ENCODE measurements at places on chromosomes 5 and 9.

DNA sequence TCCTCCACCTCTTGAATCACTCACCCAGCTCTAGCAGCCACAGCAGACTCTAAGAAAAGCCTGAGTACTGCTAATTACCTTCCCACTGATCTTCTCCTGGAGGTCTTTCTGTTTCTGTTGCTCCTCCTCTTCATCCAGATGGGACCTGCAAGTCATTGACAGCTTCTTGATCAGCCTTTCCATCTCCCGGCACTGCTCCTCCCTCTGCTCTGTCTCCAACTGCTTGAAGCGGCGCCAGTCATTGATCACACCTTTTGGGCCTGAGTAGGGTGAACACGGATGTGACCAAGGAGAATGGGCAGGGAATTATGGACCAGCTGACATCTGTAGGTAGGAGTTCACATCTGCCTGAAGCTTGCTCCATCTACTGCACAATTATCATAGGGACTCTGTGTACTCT lies 5.5 kb downstream of the PDCL start:
- DNase-seq = no peak

- no peak for DNase-seq
Observed at GRCh38 chr9:83012168-83012921, 50.6 kb downstream of the RASEF start.

DNA sequence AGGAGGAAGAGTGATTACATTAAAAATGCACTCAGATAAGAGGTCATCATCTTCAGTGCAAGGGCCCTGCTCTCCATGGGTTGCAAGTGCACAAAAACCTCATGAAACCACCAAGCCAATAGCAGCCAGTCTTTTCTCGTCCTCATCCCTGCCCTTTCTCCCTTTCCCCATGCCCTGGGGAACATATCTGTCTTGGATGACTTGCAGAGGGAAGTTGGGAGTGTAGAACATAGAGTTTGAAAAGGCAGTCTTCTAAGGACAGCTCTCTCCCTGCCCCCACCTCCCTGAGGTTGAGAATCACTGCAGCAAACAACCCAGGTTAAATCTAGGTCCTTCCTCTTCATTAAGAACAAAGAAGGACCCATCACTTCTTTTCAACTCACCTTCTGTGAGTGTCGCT lies 22.0 kb downstream of the DDX31 start:
- DNase-seq = no peak

DNA sequence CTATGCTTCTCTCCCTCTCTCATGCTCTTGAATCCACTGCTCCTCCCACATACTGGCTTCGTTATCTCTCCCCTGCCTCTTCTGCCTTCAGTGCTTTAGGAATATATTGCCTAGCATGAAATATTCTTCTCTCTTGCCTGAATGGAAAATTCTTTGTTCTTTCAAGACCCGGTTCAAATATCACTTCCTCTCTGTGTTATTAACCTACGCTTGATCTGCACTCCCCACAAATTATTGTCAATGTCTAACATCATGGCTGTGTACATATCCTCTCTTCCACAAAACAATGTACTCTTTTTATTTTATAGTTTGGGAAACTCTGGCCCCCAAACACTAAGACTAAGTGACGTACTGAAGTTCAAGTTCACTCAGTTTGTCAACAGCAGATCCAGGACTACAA lies 211.0 kb downstream of the SEC61B start:
- no peak for DNase-seq

GRCh38 chr9:70411930-70412831 lies 2.3 kb downstream of the KLF9 start:
- DNase-seq = peak; percentile 59

GRCh38 chr9:101465326-101465915 lies 29.8 kb upstream of the ALDOB start:
- DNase-seq = no peak

GRCh38 chr5:94080390-94080789 lies 339.0 kb upstream of the POU5F2 start:
- no peak for DNase-seq

- no peak for DNase-seq
Observed at GRCh38 chr5:1090538-1090937, 21.3 kb downstream of the SLC12A7 start.

DNA sequence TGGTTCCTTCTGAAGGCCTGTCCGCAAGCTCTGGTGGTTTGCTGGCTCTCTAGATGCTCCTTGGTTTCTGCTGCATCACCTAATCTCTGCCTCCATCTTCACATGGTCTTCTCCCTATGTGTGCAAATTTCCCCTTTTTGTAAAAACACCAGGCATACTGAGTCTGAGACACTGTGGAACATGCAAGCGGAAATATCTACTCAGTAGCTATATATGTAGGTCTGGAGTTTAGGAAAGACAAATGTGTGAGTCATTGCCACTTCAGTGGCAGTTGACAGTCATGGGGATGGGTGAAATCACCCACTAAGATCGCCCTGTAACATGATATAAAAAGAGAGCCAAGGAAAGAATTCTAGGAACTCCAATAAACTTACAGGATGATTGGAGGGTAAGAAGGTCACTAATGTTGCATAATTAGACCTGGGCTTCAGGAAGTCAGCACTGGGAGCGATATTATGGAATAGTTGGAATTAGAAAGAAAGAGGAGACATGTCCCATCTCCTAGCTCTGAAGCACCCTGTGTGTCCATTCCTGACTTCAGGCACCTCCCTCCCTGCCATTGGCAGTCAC lies 22.7 kb upstream of the UBLCP1 start:
- DNase-seq = no peak

DNA sequence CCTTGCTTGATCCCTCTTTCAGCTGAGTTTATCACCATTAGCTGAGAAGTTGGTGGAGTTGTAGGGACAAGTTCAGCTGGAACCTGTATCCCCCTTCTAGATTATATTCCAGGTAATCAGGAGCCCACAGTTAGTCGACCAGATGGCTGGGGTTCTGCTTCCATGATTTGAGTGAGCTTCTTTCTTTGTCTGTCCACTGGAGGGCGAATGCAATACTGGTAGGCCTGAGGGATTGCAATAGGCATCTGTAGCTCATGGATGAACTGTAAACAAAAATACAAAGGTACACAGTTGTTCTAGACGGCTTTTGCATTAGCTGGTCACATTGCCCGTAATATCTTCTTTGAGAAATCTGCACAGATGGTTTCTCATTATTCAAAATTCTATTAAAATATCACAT lies 88.9 kb downstream of the PCSK5 start:
- DNase-seq = no peak

DNA sequence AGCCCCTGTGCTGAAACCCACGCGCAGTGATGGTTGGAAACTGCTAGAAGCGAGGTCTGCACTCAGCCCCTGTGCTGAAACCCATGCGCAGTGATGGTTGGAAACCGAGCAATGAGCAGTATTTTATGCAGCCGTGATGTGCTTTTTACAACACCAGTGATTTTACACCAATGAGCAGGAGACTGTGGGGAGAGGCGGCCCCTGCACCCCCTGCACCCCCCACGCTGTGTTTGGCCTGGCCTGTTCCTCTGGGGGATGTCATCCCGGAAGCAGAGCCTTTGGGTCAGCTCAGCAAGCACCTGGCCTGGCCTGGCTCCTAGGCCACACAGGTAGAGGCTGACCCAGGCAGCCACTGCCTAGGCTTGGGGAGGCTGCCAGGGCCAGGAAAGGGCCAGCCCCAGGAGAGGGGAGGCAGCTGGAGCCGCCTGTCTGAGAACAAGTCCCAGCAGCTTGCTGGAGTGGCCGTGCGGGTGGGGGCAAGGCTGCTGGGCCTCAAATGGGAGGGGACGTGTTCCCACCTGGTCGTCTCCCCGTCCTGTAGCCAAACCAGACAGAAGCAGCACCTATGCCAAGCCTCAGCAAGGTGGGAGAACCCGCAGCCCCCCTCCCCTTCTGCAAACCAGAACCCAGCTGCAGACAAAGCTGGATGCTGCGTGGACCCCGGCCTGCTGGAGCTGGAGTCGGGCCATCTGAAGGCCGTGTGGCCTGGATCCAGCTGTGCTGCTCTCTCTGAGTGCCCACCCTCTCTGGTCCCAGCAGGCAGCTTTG lies 46.8 kb downstream of the DBH start:
- no peak for DNase-seq

DNA sequence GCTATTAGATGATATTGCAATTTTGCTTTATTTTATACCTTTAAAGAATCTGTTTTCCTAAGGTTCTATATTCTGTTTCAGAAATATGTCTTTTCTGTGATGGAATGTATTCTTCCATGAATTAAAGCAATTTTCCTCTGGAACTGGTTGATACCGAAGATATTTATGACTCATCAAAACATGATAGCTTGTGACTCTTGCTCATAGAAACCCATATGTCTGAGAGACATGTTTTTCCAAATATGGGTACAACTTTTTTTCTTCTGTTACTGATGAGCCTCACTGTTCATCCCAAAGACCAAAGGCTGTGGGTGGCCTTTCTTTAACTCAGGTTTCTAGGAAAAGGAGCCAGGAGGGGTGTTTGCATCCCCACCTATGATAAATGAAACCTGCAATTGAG lies 126.1 kb upstream of the PAPPA start:
- no peak for DNase-seq

GRCh38 chr5:542319-543311 lies 18.4 kb upstream of the SLC9A3 start:
- no peak for DNase-seq

DNA sequence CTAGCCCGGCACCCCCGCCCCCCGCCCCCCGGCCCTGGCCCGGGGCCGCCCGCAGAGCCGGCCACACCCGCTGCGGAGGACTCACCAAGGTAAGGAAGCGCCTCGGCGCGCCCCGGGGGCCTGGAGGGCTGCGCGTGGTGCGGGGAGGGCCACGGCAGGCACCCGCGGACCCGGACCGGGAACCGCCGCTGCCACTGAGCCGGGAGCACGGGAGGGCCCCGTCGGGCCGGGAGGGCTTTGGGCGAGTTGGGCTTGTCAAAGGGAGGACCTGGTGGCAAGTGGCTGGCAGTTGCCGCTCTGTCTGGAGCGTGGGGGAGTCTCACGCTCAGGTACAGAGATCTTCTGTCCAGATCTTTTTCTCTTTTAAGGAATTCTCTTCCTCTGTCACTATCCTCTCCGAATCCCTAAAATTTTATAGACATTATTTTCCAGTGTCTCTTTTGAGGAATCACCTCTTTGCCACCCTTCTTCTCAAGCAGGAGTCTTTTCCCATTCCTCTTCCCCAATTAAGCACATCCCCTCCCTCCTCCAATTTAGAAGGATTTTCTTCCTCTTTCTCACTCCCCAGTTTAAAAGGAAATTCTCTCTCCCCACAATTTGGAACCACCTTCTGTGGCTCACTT lies 11.3 kb upstream of the LHX2 start:
- DNase-seq = no peak

GRCh38 chr5:170651604-170652277 lies 131.8 kb upstream of the GABRP start:
- DNase-seq = no peak

GRCh38 chr9:128203024-128203706 lies at the start of gene DNM1:
Gene DNM1 (plus strand): TSS chr9:128203379. CDS start chr9:128203471, 92 bp downstream.
- DNase-seq = peak; percentile 62

DNA sequence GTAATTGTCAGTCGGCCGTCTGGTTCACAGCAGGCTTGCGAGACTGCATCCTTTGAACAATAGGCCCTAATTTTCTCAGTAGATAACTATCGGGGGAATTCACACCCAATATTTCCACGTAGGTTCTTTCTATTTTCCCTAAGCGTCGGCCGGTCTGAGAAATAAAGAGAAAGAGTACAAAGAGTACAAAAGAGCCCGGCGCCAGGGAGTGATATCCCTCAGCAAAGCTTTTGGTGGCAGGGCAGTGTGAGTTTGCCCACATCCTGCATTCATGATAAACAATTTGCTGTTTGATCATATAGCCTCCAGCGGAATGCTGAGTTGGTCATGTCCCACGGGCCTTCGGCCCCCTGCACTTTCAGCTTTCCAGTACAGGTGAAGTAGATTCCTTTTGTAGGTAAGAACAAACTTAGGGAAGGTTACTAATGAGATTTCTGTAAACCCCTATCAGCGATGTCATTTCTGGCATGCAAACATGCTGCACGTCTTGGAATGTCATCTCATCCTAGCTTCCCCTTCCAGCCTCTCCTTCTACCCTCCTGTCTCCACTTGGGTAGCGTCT lies 4.7 kb upstream of the PTGR1 start:
- DNase-seq = no peak

- no peak for DNase-seq
Observed at GRCh38 chr5:116421080-116421629, 153.5 kb downstream of the SEMA6A start.

- no peak for DNase-seq
Observed at GRCh38 chr5:131536211-131536826, 98.7 kb downstream of the RAPGEF6 start.

DNA sequence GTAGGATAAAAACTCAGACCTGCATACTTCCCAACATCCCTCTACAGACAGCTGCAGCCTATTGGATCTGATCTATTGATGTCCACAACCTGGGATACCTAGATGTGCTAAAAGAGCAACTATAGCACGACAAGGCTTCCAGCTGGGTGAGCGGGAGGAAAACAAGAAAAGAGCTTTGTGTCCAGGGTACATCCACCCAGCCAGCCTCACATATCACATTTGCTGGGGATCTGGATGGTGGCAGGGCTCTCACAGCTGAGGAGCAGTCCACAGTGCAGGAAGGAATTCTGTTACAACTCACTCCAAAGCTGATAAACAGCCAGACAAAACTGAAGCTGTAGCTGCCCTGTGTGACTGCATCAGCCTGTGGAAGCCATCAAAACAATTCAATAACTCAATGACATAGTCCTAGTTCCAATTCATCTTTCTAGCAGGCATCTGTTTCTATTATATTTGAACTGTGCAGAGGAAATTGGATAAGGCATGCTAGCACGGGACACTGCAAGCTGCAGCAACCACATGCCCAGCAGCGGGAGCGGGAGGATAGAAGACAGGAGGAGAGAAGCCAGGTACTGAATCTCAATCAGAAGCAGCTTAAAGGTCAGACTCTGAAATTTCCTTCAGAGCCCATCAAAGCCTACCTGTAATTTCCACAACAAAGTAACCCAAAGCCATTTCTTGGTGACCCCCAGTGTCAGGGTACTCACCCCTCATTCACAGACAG lies 45.0 kb downstream of the MED10 start:
- DNase-seq = no peak

- DNase-seq = no peak
Observed at GRCh38 chr9:98834386-98834785, 26.9 kb downstream of the GALNT12 start.

- no peak for DNase-seq
Observed at GRCh38 chr5:169131616-169132301, 169.2 kb downstream of the SLIT3 start.

GRCh38 chr5:111013011-111013410 lies 58.5 kb upstream of the TSLP start:
- no peak for DNase-seq
